ENCODE measurements at places on chromosomes 4 and X.

DNA sequence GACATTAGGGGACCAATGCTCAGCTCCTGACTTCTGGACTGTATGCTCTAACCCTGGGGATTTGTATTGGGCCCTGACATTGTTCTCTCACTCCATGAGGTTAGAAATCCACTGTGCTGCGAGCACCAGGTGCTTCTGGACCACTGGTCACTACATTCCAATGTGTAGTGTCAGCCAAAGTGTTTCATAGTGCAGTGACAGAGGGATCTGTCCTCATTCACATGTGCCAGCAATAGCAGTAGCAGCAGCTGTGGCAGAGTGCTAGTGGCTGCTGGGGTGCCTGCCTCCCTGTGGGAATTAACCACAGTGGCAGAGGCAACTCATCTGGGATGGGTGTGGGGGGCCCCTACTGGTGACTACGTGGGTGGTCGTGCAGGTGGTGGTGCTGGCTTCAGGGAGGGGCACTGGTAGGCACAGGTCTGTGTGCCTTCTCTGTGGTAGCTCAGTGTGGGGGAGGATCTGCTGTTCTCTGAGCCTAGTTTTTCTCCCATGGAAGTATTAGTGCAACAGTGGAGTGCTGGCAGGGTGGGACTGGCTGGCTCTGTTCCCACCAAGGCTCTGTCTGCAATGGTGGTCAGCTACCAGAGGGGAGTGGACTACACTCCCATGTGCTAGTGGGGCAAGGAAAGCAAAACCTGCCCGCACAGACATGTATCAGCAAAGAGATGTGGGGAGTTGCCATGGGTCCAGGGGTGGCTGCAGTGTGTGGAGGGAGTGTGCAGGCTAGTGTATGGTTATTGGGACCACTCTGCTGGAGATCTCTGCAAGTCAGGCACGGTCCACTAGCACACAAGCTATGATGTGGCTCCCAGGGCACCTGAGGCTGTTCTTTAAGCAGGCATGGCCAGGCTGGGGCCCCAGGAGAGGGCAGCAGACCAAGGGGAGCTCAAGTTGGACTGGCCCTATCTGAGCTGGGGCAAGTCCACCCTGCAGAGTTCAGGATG lies 78.5 kb downstream of the SCLT1 start:
- no peak for DNase-seq

- DNase-seq, result no peak
Measured at GRCh38 chrX:124502166-124502565, 155.8 kb downstream of the SH2D1A start.

DNA sequence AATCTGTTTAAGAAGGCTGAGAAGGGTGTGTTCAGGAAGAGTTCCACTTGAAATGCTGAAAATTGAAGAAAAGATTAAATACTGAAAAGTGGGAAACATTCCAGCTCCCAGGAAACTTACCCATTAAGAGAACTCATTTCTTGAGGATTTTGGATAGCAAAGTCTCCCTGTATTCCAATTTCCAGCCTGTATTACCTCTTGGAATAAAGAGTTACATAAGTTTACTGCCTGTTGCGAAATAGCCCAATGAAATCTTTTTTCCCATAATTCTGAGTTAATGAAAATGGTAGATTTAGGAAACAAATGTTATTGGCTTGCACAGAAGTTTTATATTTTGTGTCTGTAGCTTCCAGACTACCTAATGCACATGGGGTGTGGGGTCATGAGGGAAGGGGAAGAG lies 12.0 kb downstream of the NHSL2 start:
- DNase-seq, result no peak

GRCh38 chr4:5165420-5166369 lies 114.4 kb downstream of the STK32B start:
- peak; percentile 55 for DNase-seq

- DNase-seq, result no peak
Measured at GRCh38 chr4:53494851-53495250, 96.4 kb downstream of the LNX1 start.

GRCh38 chr4:174324725-174325124 lies 41.0 kb downstream of the CEP44 start:
- no peak for DNase-seq

Data from SK-N-DZ (cell line).